ENCODE measurements at places on chromosomes 2 and 18.

DNA sequence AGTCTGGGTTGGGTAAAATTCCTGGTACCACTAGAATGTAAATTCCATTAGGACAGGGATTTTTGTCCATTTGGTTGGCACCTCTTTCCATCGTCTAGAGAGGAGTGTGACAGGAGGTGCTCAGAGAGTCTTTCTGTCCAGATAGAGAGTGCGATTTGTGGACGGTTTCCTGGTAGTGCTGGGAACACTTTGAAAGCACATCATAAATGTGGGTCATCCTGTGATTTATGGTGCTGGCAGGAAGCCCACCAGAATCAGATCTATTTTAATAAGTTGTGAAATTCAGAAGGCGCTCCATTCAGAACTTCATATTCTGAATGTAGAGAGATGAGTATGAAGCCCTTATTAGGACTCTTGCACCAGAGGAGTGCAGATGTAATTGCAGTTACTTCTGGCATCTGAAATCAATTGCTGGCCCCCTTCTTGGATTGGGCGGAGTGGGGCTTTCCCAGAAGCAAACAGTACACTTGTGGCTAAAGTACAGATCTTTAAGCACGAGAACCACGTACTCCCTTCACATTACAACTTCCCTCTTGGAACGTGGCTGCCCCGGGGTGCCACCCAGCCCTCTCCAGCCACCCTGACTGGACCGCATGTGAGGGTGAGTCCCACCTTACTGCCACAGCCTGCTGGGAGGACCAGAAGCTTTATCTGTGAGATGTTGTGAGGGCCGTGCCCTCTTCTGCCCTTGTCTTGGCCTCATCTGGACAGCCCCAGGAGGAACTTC lies 243.2 kb downstream of the MYO3B start:
- DNase-seq, result no peak

DNA sequence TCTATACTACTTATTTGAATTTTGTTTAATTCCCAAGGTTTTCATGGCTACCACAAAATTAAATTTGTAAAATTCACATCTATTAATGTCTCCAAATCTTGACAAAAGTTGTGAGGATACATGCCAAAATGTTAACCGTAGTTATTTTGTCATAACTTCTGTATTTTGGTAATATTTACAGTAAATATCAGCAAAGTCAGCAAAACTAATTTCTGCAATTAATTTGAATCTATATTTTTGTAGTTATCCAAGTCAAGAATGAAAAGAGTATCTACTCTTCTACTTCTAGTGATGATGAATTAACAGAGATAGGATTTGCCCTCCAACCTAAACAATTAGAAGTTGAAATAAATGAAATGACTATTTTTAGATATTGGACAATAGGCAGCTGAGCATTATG lies 238.9 kb downstream of the CYP26B1 start:
- DNase-seq, result no peak

GRCh38 chr2:106165029-106165428 lies 29.1 kb downstream of the UXS1 start:
- no peak for DNase-seq

GRCh38 chr2:161766334-161766733 lies 142.1 kb downstream of the SLC4A10 start:
- DNase-seq, result no peak

DNA sequence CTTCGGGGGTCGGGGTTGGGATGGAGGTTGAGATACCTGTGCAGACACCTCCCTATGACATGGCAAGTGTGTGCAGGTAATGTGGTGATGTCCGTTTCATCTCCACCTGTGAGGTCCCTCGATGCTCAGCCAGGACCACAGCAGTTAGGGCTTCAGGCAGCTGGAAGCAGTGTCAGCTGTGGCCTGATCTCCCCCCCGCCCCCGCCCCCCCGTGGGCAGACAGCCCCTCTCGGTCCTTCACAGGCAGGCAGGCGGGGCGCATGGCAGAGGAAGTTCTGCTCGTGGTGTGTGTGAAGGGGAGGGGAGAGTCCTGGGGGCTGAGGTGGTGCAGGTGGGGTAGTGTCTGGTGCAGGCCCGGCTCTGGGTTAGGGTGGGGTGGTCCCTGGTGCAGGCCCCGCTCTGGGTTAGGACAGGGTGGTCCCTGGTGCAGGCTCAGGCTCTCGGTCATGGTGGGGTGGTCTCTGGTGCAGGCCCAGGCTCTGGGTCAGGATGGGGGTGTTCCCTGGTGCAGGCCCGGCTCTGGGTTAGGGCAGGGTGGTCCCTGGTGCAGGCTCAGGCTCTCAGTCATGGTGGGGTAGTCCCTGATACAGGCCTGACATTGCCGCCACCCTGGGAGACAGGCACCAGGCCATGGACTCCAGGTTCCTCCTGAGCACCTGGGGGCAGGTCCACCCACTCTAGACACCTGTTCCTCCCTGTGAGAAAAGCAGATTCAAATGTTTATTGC lies 94.3 kb downstream of the NFATC1 start:
- DNase-seq, result no peak

Measured in nucleus accumbens (tissue), 56 donors.